ENCODE measurements at places on chromosomes 1 and 21.

DNA sequence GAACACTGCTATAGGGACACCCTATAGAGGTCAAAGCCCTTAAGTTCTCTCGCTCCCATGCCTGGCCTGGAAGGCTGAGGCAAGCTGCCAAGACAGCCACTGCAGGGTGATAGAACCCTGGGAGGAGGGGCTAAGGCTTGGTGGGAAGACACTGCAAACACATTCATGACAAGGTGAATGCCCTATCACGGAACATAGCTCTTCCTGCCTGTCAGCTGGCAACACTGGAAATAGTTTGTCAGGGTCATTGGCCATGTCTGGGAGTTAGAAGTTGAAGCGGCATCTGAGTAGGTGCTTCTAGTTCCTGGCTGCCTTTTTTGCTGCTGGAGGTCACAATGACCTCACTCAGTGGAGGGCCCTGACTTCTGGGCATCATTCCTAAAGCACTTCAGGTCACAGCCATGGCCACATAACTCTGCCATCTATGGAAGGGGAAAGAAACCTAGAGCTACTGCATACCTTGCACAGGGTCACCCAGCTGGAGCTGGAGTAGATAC is 4.2 kb downstream of the FABP3 start:
- peak; percentile 48 for DNase-seq

GRCh38 chr1:99849413-99849743 is 783 bp upstream of the AGL start:
- peak; percentile 27 for DNase-seq

GRCh38 chr1:228339766-228340685 is 66.6 kb downstream of the TRIM11 start:
- no peak for DNase-seq

DNA sequence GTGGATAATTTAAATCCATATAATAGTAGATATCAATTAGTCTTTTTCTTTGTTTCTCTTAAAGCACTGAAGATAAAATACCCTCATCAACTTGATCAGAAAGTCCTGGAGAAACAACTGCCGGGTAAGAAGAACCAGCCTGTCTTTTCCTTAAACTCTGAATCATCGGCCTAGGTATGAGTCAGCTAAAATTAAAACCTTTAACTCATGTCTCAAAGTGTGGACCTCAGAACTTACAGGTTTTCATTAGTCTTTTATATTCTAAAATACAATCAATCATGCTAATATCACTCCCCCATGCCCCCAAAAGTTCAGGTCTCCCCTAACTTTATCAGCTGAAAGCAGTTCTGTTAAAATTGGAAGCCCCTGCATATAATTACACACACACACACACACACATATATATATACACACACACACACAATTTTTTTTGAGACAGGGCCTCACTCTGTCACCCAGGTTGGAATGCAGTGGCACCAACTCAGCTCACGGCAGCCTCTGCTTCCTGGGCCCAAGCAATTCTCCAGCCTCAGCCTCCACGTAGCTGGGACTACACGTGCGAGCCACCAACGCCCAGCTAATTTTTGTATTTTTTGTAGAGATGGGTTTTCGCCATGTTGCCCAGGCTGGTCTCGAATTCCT is 61.3 kb downstream of the B3GALNT2 start:
- DNase-seq, result no peak

GRCh38 chr1:161801955-161802354 is 35.8 kb downstream of the ATF6 start:
- DNase-seq, result no peak

- peak; percentile 84 for DNase-seq
These were observed 14.3 kb upstream of the MUL1 start for GRCh38 chr1:20521960-20522861.

- no peak for DNase-seq
These were observed 1.9 kb upstream of the ZFYVE9 start for GRCh38 chr1:52139817-52140540.

- DNase-seq, result no peak
These were observed 18.1 kb upstream of the IRF2BP2 start for GRCh38 chr1:234628089-234628488.

All from left colon (tissue), 2 donors.